Ureter (tissue), 1 donor: ENCODE measurements at places on chromosomes 6 and 20. TPM values are rescaled to one million over a fixed set of nuclear protein-coding genes. Genes with fewer than 3 reads are reported as not detected.

MOG gene
- not detected for total RNA-seq

PACSIN1 gene
- total RNA-seq: 1.9 TPM

DNA sequence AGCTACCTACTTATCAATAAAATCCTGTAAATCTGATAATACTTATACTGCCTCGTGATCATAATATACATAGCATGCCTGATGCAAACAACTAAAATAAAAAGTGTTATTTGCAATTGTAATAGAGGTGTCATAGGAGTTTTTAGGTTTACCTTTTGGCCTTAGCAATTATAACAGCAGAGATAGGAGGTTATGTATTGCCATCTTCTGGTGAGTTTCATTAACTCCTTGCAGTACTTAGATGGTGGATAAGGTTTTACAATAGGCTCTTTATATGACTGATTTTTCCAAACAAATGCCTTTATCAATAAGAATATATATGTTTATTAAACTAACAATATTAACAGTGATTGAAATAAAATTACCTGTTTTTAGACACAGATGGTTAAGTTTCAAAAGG, 27.8 kb upstream of the MYCT1 start:
- DNase-seq: no peak

PTGIS gene
- 57.8 TPM for total RNA-seq

- no peak for DNase-seq
These were observed 205.9 kb downstream of the HACE1 start for GRCh38 chr6:104653781-104654180.

DNA sequence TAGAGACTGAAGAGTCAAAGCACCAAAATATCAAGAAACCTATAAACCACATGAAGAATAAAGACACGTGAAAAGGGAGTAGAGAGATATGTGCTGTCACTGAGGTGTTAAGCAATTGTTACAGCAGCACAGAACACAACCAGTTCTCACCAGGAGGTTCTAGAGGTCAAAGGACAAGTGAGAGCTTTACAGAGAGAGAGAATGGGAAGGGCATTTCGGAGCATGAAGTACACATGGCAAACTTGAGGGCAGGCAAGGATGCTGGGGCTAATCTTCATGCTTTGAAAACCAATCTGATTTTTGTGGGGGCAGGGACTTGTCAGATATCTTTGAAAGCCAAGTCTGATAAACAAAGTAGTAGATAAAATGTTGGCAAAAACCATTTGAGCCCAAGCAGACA, 142.3 kb upstream of the NRSN1 start:
- no peak for DNase-seq

DNA sequence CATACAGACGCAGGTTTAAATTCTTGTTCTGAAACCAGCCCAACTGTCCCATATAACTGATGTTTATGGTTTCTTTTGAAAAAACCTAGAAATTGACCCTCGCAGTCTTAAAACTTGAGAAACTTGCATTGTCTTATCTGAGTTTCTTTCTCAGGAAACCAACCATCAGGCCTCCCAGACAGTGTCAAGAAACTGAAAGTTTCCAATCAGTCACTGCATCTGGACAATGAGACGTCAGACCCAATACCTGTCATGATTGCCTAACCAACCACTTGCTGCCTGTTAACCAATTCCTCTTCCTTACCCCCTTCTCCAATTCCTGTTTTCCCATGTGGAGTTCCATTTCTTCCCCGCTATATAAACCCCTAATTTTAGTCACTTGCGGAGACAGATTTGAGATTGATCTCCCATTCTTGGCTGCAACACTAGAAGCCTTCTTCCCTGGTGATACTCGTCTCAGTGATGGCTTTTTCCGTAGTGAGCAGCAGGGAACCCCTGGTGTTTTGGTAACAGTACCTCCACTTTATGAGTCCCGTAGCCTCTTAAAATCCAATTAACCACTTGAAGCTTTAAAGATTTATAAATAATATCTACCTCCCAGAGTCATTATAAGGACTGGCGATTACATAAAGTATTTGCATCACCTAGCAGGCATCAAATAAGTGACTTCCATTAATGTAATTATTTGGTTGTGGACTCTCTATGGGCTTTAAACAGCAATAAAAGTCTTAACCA, 49.3 kb downstream of the GPR63 start:
- DNase-seq: no peak

TCP11 gene
- total RNA-seq: not detected

TRIM40 gene
- not detected for total RNA-seq

DNA sequence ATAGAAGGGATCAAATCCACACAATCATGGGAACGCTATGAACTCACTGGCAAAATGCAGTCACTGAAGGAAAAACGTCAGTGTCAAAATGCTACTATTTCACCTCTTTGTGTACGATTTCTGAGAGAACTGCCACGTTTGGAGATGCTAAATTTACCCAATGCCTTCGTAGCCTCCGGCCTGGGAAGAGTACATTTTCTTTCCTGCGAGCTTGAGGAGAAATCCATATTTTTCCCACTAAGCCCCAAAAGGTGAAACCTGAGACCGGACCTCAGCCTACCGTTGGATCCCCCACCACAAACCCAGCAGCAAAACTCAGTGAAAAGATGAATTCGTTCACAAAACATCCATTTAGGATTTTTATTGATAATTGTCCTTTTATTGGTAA, 131.7 kb downstream of the GPX5 start:
- DNase-seq: no peak

IL20RA gene
- total RNA-seq: 39.5 TPM

PLCB1 gene
- 48.3 TPM for total RNA-seq

DNA sequence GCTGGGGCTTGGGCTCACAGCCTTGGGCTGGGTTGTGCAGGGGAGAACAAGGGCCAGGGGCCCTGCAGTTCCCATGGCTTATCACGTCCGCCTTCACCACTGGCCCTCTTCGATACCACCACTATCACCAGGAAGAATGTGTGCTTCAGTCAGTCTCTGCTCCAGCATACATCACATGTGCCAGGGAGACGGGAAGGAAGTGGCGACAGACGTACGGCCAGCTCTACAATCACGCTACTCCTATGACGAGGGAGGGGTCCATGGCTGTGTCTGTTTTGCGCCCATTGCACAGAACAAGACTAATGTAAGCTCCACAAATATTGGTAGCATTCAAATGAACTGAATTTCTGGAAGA, 72.1 kb downstream of the TRAM2 start:
- no peak for DNase-seq

DNA sequence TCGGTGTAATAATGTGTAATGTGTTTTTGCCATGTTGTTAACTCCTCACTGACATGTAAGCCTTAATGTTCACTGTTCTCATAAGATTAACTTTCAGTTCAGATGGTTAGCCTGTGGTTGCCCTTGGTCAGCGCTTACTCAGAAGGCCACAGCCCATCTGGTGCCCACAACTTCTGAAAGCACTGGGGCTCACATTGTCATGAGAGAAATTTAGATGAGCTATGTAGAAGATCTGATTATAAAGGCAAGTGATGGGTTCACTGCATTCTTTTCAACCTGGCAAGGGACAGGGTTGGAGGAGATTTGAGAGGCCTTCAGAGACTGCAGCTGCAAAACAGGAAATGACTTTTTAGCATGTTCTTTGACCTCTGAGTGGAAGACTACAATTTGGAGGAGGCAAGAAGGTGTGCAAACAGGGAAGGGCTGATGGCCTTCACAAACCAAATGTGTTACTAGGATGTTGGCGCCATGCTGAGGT, 242.3 kb upstream of the SUPT3H start:
- DNase-seq: no peak

PKIB gene
- total RNA-seq: 3.5 TPM

DNA sequence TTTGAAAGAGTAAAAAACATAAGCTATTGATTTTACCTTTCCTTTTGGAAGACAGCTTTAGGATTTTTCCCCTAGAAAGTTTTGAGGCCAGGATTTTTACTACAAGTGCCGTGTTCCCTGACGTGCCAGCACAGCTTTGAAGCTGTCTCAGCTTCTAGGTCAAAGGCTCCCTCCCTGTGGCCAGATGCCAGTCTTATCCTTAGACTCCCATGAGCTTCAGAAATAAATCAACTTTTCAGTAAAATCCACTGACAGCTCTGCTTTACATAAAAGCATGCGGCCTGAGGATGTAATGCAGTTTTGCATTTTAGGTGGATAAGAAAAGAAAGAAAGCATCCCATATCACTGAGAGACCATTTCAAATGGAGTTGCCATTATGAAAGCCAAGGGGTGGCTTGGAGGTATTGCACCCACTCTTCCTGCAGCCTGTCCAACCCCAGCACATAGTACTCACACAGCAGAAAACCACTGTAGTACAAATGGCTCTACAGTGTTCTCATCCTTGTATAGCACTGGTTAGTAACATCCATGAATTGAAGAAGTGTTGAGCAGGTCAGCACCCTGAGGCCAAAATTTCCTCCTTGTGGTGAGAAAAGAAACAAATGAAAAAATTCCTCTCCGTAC, 15.2 kb upstream of the ATXN1 start:
- DNase-seq: no peak
